ENCODE measurements at places on chromosomes 7 and 10. TPM values are rescaled to one million over a fixed set of nuclear protein-coding genes. Genes with fewer than 3 reads are reported as not detected.

GRCh38 chr7:148871030-148871429 lies 13.1 kb downstream of the EZH2 start:
- H3K36me3 ChIP-seq = peaks cover 44% of the 10 kb centered on the region
- no peak overlapping the region for H3K4me3 ChIP-seq

DNA sequence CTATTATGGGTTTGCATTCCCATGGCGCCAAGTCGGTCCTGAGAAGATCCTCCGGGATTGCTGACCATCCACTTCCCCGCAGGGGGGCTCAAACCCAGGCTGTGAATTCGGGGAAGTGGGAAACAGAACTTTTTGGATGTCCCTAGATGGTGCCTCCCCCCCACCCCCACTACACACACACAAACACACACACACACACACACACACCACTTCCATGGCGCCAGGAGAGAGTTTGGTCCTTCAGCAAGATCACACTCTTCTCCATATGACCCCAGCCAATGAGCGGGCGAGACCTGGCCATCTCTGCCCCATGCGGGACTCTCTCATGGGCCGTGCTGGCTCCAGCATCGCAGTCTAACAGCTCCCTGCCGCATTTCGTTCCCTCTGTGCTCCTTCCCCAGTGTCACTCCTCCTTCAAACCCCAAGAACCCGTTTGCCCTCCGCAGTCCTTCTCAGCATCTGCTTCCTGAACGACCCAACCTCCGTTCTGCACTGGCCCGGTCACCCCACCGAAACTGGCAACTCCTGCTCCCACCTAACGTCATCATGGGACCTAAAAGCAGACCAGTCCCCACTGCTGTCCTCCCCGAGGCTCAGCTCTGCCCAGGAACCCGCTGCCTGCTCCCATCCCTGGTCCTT lies 32.1 kb upstream of the TNRC18 start:
- H3K36me3 ChIP-seq = no peaks in the 10 kb centered on the region
- peaks cover 6% of the 10 kb centered on the region for H3K4me1 ChIP-seq
- H3K27me3 ChIP-seq = no peaks in the 10 kb centered on the region
- DNase-seq = no peak
- H3K27ac ChIP-seq = no peak overlapping the region

GRCh38 chr10:131436458-131436857 lies 124.9 kb upstream of the TCERG1L start:
- DNase-seq = no peak
- no peak overlapping the region for H3K4me3 ChIP-seq
- no peaks in the 10 kb centered on the region for H3K36me3 ChIP-seq

DNA sequence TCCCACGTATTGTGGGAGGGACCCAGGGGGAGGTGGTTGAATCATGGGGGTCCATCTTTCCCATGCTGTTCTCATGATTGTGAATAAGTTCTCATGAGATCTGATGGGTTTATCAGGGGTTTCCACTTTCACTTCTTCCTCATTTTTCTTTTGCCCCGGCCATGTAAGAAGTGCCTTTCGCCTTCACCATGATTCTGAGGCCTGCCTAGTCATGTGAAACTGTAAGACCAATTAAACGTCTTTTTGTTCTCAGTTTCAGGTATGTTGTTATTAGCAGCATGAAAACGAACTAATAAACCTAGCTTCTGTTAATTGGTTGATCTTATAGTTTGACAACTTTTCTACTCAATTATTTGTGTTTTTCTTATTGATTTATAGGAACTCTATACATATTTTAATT lies 206.3 kb downstream of the NXPH1 start:
- no peaks in the 10 kb centered on the region for H3K27me3 ChIP-seq
- no peak overlapping the region for H3K4me3 ChIP-seq
- no peak overlapping the region for H3K27ac ChIP-seq
- no peaks in the 10 kb centered on the region for H3K36me3 ChIP-seq

DNA sequence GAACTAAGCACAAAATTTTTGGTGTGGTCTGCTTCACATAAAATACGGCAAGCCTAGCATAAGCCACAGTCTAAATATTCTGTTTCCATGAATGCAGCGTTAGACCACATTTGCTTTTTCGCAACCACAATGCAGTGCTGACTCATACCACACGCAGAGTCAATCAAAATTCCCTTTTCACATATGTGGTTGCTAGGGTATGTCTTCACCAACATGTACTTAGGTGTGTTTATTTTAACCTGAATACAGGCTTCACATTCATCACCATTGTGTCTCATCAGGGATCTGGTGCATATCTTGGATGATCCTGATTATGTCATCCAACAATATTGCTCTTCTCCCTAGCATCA lies 90.8 kb downstream of the CHN2 start:
- H3K4me3 ChIP-seq = no peak overlapping the region
- H3K36me3 ChIP-seq = no peaks in the 10 kb centered on the region
- peak; percentile 79 for DNase-seq
- peaks cover 32% of the 10 kb centered on the region for H3K4me1 ChIP-seq
- H3K27ac ChIP-seq = no peak overlapping the region
- H3K27me3 ChIP-seq = peaks cover 6% of the 10 kb centered on the region

GRCh38 chr7:108421720-108422331 lies 34.4 kb downstream of the NRCAM start:
- no peak overlapping the region for H3K4me3 ChIP-seq
- H3K27me3 ChIP-seq = peaks cover 13% of the 10 kb centered on the region
- no peak for DNase-seq
- H3K27ac ChIP-seq = no peak overlapping the region
- no peaks in the 10 kb centered on the region for H3K36me3 ChIP-seq

GRCh38 chr10:100009283-100009792 lies 409 bp downstream of the DNMBP start:
- H3K4me1 ChIP-seq = peaks cover 48% of the 10 kb centered on the region
- no peak overlapping the region for H3K27ac ChIP-seq
- no peaks in the 10 kb centered on the region for H3K36me3 ChIP-seq
- peak; percentile 15 for DNase-seq
- H3K27me3 ChIP-seq = no peaks in the 10 kb centered on the region

GRCh38 chr10:51980752-51981151 lies 281.4 kb upstream of the CSTF2T start:
- DNase-seq = no peak
- no peak overlapping the region for H3K4me3 ChIP-seq
- no peak overlapping the region for H3K27ac ChIP-seq
- no peaks in the 10 kb centered on the region for H3K36me3 ChIP-seq

- peaks cover 48% of the 10 kb centered on the region for H3K4me1 ChIP-seq
- no peak for DNase-seq
- no peaks in the 10 kb centered on the region for H3K27me3 ChIP-seq
Measured at GRCh38 chr7:148865283-148865682, 18.8 kb downstream of the EZH2 start.

GRCh38 chr7:109873296-109873695 lies 1217.6 kb upstream of the LRRN3 start:
- H3K36me3 ChIP-seq = no peaks in the 10 kb centered on the region
- no peak for DNase-seq
- no peak overlapping the region for H3K4me3 ChIP-seq
- no peak overlapping the region for H3K27ac ChIP-seq

DNA sequence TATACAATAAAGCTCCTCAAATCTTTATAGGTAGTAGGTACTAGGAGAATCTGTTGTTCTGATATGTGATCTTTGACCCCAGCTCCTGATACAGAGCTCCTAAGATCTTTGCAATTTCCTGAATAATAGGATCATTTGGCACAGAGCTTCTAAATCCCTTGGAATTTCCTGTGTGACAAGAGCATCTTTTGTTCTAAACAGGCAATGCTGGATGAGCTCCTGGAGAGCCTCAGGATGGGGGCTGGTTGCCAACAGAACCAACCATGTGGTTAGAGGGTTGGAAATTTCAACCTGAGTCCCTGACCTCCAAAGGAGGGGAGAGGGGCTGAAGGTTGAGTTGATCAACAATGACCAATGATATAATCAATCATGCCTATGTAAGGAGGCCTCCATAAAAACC lies 629.0 kb downstream of the CCSER2 start:
- no peak overlapping the region for H3K4me3 ChIP-seq
- no peaks in the 10 kb centered on the region for H3K36me3 ChIP-seq
- H3K27me3 ChIP-seq = no peaks in the 10 kb centered on the region

DNA sequence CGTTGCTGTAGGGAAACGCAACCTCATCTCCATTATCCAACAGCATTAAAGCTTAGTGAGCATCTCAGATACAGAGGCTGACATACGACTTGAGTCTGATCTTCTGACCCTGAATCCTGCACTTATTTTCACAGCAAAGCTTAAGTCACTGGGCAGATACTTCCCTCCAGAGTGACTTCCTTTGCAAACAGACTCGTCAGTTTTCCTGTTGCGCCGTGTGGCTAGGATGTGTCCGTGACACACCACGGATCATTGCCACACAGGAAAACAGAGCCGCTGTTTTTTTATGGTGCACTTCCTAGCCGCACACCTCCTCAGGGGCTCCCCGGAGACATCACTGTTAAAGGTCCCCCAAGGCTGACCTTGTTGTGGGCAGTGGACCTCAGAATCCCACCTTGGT lies 94.9 kb upstream of the MKI67 start:
- no peak for DNase-seq
- H3K4me1 ChIP-seq = peaks cover 13% of the 10 kb centered on the region
- H3K36me3 ChIP-seq = no peaks in the 10 kb centered on the region
- H3K27ac ChIP-seq = no peak overlapping the region

DNA sequence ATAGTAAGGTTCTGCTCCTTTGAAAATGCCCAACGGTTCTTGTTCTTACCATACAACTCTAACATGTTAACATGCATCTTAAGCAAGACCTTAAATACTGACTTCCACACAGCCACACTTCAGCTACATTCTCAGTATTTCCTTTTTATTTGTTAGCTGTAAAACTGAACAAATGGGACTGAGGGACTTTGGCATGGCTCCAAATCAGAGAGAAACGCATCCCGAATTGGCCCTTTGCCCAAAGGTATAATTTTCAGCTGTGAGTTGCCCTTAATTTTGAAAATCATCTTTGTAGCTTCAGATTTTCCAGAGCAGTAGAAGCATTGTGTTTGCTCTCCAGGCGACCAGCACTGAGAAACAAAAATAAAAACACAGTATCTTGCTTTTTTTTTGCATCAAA lies 56.4 kb downstream of the NEUROD6 start:
- H3K4me3 ChIP-seq = no peak overlapping the region
- H3K27ac ChIP-seq = no peak overlapping the region
- no peaks in the 10 kb centered on the region for H3K4me1 ChIP-seq
- H3K27me3 ChIP-seq = no peaks in the 10 kb centered on the region
- DNase-seq = no peak

GRCh38 chr7:27205325-27206280 lies 5.7 kb upstream of the HOXA13 start:
- H3K36me3 ChIP-seq = no peaks in the 10 kb centered on the region
- H3K4me3 ChIP-seq = no peak overlapping the region
- H3K27me3 ChIP-seq = peaks cover 93% of the 10 kb centered on the region
- DNase-seq = no peak

DNA sequence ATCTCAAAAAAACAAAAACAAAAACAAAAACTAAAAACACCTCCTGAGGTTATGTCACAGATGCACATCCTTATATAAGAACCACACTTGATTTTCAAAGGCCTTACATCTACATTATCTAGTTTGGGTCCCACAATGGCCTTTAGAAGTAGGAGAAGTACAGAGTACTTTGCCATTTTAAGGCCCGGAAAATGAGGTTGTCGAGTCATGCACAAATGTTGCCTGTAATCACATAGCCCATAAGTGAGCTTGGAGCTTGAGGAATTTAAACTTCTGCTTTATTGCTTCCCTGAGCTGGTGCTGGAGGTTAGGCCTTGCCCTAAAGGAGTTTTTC lies 9.7 kb upstream of the MKRN1 start:
- DNase-seq = no peak
- no peaks in the 10 kb centered on the region for H3K27me3 ChIP-seq
- no peaks in the 10 kb centered on the region for H3K36me3 ChIP-seq
- no peak overlapping the region for H3K4me3 ChIP-seq
- no peak overlapping the region for H3K27ac ChIP-seq
- no peaks in the 10 kb centered on the region for H3K4me1 ChIP-seq

- DNase-seq = no peak
- no peaks in the 10 kb centered on the region for H3K4me1 ChIP-seq
- H3K36me3 ChIP-seq = no peaks in the 10 kb centered on the region
- H3K27ac ChIP-seq = no peak overlapping the region
- no peaks in the 10 kb centered on the region for H3K27me3 ChIP-seq
- H3K4me3 ChIP-seq = no peak overlapping the region
Measured at GRCh38 chr7:74373536-74373935, 80.2 kb upstream of the GTF2IRD1 start.

- no peak overlapping the region for H3K27ac ChIP-seq
- H3K4me1 ChIP-seq = no peaks in the 10 kb centered on the region
- H3K27me3 ChIP-seq = peaks cover 2% of the 10 kb centered on the region
- no peak overlapping the region for H3K4me3 ChIP-seq
- H3K36me3 ChIP-seq = no peaks in the 10 kb centered on the region
Measured at GRCh38 chr7:29833929-29834328, 27.6 kb downstream of the WIPF3 start.

- H3K4me1 ChIP-seq = peaks cover 32% of the 10 kb centered on the region
- no peak for DNase-seq
- H3K4me3 ChIP-seq = no peak overlapping the region
- no peaks in the 10 kb centered on the region for H3K27me3 ChIP-seq
- peaks cover 39% of the 10 kb centered on the region for H3K36me3 ChIP-seq
Measured at GRCh38 chr7:107900496-107901015, 9.6 kb downstream of the DLD start.

DNA sequence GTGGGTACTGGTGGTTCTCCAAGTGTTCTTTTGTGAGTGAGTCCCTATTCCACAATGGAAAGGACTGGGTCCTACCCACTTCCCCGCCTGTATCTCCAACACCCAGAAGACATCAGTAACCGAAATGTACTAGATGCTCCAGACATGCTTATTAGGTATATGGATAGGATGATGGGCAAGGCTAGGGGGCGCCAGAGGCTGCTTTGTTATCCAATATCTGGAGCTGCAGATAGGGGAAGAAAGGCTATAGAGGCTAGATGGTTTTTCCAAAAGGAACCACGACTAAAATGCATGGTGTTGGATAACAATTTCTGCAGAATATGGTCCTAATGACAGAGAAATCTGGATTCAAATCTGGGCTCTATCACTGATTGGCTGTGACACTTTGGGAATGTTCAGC lies 56.2 kb upstream of the TM9SF3 start:
- peak; percentile 95 for DNase-seq
- no peaks in the 10 kb centered on the region for H3K27me3 ChIP-seq
- H3K4me1 ChIP-seq = peaks cover 21% of the 10 kb centered on the region
- no peak overlapping the region for H3K4me3 ChIP-seq
- H3K36me3 ChIP-seq = no peaks in the 10 kb centered on the region

- no peaks in the 10 kb centered on the region for H3K27me3 ChIP-seq
- DNase-seq = no peak
- H3K4me1 ChIP-seq = peaks cover 31% of the 10 kb centered on the region
- H3K36me3 ChIP-seq = peaks cover 8% of the 10 kb centered on the region
- no peak overlapping the region for H3K27ac ChIP-seq
- peak overlapping the region; percentile 79 for H3K4me3 ChIP-seq
Measured at GRCh38 chr7:98283127-98283886, 1.8 kb downstream of the BRI3 start.

The TRIM50 gene
- not detected for total RNA-seq

The LIPK gene
- not detected for total RNA-seq

The NKX1-2 gene
- total RNA-seq = not detected

The MORN4 gene
- 3.9 TPM for total RNA-seq

The SFTPD gene
- total RNA-seq = not detected

The GPR85 gene
- total RNA-seq = not detected

The AGAP4 gene
- total RNA-seq = 19.8 TPM
